Activated naive CD8-positive, alpha-beta T cell treated with anti-CD3 and anti-CD28 coated beads for 36 hours (primary cell): ENCODE measurements at places on chromosomes 5 and 9. TPM values are rescaled to one million over a fixed set of nuclear protein-coding genes. Genes with fewer than 3 reads are reported as not detected.

DNA sequence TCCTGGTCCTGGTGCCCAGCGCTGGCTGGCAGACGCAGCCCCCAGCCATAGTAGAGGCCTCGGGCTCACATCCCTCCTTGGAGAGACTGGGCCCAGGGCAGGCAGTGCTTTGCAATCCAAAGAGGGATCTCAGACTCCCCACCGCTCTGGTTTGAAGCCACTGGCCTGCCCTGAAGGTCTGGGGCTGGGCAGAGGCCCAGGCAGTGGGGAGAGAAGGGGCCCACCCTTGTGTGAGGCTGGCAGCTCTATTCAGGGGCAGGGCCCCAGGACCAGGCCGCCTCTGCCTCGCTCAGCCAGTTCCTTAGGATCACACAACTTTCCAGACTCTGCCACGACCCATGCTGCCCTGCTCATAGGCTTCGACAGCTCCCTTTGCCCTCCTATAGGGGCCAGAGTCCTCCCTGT is 10.7 kb upstream of the SEC16A start:
- no peak for DNase-seq

DNA sequence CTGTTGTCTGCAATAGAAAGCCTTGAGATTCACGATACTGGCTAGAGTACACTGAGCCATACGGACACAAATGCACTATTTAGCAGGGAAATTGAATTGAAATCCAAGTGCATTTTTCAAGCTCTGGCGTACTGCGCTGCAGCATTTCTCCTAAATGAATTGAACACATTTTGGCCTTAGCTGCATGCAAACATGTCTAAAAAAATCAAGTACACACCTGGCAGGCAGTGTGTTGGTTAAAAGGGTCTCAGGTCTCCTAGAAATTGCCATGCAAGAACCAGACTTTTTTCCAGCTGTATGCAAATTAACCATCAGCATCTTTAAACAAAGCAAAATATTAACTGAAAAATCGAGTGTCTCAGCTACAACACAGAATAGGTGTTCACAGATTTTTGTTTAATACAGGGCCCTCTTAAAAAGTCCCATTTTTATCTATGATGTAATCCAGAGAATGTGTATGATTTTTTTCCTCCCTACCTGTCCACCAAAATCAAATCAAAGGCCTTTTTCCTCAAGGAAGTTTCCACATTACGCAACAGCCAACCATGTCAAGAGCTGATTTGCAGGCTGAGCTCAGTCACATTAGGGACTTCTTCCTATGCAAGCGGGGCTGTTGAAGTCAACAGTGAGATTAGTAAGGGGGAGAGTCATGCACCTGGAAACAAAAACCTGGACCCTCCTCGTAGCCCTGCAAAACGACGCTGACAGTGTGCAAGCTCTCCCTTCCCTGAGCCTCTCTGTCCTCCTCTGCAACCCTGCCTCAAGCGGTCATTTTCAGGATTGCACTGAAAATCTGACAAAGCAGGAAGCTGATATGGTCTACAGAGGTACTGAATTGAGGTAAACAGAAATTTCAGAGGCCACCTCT is 14.1 kb upstream of the SFXN1 start:
- peak; percentile 69 for DNase-seq

- no peak for DNase-seq
These were observed 444.3 kb downstream of the SPOCK1 start for GRCh38 chr5:137054792-137055191.

- no peak for DNase-seq
These were observed 20.1 kb upstream of the KIF4B start for GRCh38 chr5:154993461-154993860.

Gene RHOBTB3
- total RNA-seq: 0.52 TPM

GRCh38 chr9:109588415-109588814 is 90.3 kb upstream of the PTPN3 start:
- no peak for DNase-seq

Gene ALDH7A1
- total RNA-seq: 16.9 TPM

DNA sequence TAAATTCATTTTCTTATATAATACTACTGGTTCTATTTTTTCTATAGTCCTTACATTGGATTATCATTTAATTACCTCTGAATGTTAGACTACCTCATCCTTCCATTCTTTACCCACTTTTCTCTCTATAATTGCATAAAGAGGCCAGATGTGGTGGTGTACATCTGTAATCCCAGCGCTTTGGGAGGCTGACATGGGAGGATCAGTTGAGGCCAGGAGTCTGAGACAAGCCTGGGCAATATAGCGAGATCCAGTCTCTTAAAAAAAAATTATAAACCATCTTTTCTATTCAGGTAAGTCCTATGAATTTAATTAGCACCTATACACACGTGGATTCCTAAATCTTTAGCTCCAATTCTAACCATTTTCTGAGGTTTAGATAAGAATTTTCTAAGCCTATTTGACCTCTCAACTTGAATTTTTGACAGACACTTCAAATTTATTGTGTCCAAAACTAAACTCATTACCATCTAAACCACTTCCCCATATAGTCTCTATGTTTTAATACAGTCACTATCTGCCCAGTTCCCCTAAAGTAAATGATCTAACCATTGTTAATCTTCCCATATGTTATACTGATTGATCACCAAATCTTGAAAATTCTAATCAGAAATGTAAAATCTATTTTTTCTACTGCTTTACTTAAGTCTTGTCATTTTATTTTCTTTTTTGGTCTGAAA is 33.0 kb upstream of the CHD1 start:
- no peak for DNase-seq
